Neural crest cell (in vitro differentiated cells): ENCODE measurements at places on chromosomes 13 and 19.

- no peak for DNase-seq
Measured at GRCh38 chr13:25756912-25757311, 294.9 kb downstream of the SHISA2 start.

GRCh38 chr13:93861818-93862217 is 617.7 kb downstream of the DCT start:
- no peak for DNase-seq

DNA sequence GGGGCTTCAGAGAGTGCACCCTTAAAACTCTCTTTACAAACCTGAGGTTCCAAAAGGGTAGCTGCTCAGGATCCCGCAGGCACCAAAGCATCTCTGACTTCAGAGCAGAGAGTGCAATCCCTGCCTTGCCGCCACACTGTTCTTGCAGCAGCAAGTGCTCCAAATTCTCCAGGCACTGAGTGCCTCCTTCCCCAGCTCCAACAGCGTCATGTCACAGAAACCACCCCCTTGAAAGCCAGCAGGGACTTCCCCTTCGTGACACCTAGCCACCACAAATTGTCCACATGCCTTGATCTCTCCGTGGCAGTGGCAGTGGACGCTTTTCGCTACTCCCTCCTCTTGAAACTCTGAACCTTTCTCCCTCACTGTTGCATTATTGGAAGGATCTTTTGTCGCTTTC is 39.9 kb downstream of the MBNL2 start:
- DNase-seq, result no peak

DNA sequence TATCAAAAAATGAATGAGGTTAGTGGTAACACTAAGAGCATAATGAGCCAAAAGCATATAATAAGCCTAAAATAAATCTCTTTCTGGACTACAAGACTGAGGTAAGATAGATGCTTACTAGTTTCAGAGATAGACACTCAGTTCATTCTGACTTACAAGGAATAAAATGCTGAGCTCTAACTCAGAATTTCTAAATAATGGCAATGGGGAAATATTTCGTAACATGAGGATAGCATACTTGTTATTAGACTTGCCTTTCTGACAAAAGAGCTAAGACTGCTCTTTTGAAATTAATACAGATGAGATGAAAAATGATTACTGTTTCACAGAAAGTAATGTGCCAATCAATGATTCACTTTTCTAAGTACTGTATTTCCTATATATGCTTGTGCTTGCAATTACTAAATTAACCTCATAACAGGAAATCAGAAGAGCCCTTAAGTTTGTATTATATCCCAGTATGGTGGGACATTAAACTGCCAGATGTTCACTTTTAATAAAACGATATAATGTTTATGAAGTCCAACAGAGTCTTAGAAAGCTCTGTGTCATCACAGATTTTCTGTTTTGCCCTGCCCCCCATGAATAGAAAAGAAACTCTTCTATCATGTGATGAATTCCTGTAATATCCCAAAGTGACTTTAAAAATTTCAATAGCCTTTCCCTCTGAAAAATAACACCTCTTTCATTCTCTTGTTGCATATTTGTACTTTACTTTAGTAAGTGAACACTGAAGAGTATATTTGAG is 2771.0 kb upstream of the PCDH20 start:
- DNase-seq, result no peak

DNA sequence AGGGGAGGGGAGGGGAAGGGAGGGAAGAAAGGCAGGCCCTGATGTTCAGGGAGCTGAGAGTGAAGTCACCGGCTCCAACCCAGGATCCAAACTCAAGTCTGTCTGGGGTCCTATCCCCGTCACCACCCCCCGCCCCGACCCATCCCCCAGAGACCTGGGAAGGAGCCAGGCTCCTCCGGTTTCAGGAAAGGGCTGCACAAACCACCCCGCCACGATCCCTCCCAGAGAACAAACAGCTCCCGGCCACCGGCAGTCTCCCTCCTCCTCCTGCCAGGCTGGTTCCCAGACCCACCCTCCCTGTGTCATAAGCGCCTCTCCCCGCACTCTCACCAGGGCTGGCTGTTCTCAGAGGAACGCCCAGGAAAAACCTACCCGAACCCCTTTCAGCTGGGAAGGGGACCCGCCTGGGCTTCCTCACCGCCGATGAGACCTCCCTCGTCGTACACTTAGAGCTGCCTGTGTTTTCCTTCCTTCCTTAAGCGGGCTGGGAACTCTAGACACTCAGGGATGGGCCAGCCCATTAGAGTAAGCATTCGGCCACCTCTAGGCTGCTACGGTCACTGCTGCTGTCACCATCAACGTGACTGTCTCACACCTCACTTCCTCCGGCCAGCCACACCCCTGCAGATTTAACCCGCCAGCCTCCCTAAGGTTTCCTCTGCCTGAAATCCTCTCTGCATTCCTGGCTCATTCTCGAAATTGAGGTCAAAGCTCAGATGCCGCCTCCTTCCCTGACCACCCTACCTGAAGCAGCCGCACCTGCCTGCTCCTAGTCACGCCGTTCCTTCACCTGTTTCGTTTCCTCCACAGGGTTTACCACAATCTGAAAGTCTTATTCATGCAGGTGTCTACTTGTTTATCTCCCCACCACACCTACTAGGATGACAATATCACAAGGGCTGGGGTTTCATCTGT is 6.3 kb upstream of the RDH13 start:
- no peak for DNase-seq

GRCh38 chr13:99577934-99578917 is 77.0 kb downstream of the TM9SF2 start:
- DNase-seq, result peak; percentile 40

GRCh38 chr13:26929971-26930730 is 169.6 kb upstream of the GPR12 start:
- DNase-seq, result peak; percentile 92

DNA sequence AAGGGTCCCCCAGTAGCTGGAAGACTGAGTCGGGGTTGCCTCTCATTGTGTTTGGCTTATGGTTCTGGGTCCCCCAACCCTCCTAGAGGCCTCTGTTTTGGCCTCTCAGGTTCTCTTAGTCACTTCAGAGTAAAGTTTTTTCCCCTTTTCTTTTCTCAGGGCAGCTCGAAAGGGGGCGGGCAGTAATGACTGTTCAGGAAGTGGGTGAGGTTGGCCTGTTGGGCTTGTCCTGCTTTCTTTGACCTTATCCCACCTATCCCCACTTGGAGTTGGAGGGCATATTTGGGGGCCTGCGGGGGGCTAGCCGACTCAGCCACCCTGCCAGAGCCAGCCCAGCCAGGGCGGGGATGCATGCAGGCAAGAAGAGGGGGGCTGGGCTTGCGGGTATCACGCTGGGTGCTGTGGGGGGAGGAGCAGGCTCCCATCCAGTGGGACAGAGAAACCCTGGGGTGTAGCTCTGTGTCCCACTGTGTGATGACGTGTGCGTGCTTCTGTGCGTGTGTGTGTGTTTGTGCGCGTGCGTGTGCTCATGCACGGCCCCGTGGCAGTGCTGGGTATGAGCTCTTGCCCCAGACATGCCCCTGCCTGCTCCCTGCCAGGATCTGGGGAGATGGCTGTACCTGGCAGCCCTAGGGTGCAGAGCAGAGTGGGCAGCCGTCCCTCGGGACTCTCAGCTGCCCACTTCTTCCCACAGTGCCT is 1.4 kb downstream of the CIC start:
- no peak for DNase-seq

DNA sequence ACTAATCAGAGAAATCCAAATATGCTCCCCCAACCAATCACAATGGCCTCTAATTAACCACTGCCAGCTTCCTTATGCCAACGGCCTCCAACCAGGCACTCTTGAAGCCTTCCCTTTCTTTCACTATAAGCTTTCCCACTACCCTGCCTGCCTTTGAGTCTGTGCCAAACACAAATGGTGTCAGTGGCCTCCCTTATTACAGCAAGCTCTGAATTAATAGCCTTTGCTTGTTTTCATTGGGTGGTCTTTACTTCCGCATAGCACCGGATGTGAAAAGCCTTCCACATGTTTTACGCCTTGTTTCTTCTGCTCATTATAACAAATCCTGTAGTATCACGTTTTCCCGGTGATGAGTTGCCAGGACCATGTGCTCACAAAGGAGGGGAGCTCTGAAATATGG is 1.4 kb upstream of the EDDM13 start:
- DNase-seq, result no peak

- no peak for DNase-seq
Measured at GRCh38 chr13:94966422-94966955, 254.1 kb upstream of the SOX21 start.

DNA sequence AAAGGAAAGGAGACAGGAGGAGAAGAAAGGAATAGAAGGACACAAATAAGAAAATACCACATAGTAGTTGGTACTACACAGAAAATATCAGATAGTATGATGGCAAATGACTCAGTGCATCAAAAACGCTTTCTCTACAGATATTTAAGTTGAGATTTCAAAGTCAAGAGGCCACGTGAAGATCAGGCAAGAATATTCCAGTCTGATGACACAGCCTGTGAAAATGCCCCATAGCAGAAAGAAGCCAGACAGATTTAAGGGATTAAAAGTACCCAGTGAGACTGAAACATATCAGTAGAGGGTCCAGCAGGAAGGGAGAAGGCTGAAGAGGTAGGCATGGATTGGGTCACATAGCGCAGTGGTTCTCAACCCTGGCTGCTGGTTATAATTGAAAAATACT is 113.7 kb downstream of the VWA8 start:
- no peak for DNase-seq

DNA sequence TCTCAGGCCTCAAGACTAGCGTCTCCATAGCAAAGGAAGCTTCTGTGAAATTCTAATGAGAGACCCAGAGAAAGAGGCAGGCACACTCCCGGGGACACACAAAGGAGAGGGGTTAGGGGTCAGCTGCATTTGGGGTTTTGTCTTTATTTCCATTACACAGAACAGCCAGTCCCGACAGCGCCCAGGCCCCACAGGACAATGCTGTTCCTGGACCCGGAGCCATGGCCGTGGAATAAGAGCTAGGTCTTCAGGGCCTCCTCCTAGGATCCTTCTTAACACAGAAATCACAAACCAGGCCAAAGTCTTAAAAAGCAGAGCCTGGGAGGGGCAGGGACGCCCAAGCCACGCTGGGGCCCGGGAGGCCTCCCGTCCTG is 22.8 kb downstream of the KCTD15 start:
- DNase-seq, result peak; percentile 35

- peak; percentile 77 for DNase-seq
Measured at GRCh38 chr19:12841094-12841493, 2.8 kb downstream of the MAST1 start.

DNA sequence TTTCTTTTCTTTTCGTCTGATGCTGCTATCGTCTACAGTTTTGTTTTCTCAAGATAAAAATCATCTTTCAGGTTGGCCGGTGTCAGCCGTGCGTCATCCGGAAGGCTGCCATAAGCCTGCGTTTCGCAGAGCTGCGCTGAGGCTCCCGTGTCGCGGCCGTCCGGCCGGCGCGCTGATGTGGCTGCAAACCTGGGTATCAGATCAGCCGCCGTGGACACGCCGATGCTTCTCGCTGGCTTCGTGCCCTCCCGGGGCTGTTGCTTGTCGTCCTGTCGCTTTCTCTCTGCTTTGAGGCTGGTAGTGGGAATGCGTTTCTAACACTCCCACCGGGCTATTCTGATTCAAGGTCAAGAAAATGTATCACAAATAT is 45.9 kb upstream of the TFDP1 start:
- DNase-seq, result no peak

DNA sequence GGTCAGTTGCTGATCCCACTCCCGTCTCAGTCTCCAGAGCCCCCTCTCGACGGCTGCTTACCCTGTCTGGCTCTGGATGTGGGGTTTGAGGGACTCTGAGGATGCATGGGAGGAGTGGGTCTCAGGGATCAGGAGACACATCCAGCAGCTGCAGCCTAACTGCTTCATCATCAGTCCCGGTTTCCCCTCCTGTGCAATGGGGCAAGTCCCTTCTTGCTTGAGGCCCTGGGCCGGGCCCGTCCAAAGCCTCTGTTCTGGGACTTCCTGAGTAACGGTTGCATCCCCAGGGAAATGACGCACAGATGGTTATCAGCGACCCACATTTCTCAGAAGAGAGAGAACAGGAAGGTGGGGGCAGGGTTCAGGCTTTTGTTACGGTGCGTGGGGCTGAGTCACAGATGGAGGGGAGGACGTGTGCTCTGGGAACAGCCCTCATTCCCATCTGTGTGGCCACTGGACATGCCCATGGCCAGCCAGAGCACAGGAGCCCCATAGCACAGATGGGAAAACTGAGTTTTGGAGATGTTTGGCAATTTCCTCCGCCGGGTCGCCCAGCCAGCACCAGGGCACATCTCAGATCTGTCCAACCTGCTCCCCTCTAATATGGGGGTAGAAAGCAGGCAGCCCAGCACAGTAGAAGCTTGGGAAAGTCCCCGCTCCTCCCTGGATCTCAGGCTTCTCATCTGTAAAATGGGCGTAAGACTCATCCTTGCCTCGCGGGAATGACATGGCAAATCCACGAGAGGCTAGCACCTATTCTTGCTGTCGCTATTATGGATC is 19.3 kb downstream of the GNA15 start:
- no peak for DNase-seq

- no peak for DNase-seq
Measured at GRCh38 chr13:34805347-34805746, 136.7 kb upstream of the NBEA start.

DNA sequence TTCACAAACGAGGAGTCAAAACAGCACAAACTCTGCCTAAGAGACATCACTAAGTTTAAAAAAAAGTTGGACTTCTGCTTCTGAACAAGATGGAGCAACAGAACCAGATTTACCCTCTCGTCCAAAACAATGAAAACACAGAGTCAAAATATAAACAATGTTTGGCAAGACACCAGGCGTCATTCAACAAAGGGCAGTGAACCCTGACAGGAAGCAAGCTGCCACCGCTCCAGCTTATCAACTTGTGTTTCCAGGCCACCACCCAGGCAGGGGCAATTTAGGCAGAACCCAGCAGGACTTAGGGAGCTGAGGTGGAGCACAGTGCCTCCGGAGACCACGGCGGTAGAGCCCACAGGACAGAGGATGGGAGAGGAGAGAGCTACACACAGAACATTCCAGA is 8.6 kb upstream of the NAPA start:
- no peak for DNase-seq

DNA sequence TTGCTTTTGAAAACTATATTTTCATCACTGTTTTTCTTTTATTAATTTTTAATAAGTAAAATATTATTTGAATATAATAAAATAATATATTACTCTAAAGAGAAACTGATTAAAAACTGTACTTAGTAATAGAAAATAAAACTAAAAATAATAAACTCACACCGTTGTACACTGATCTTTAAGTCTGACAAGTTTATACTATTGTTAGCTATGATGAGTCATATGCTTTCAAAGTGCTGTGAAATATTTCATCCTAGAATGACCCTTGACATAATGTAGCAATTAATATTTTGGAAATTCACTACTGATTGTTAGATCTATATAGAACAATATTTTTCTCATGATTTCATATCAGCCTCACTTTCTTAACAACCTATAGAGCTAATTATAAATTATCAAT is 1040.6 kb upstream of the SPRY2 start:
- no peak for DNase-seq
